ENCODE measurements at places on chromosomes 5 and 9.
A peak's percentile ranks its signal among the peaks of the same experiment; 100 is the strongest.

- DNase-seq = no peak
Observed at GRCh38 chr5:127351418-127351817, 60.8 kb downstream of the MEGF10 start.

- DNase-seq = no peak
Observed at GRCh38 chr9:89991204-89991790, 386.5 kb downstream of the GADD45G start.

- DNase-seq = no peak
Observed at GRCh38 chr5:87183896-87184295, 83.8 kb upstream of the RASA1 start.

DNA sequence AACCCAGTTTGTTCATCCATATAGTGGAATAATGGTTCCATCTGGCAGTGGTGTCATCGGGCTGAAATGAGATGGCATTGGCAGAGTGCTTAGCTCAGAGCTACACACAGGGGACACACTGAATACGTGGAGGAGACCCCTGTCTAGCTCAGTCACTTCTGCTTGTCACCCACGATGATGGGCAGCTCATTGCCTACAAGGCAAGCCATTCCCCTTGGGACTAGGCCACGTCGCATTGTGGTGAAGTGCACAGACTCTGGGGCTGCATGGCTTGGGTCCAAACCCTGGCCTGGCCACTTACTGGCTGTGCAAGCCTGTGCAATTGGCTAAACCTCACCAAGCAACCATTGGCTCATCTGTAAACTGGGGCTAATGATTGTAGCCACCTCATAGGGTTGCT is 3.2 kb upstream of the FBP1 start:
- no peak for DNase-seq

DNA sequence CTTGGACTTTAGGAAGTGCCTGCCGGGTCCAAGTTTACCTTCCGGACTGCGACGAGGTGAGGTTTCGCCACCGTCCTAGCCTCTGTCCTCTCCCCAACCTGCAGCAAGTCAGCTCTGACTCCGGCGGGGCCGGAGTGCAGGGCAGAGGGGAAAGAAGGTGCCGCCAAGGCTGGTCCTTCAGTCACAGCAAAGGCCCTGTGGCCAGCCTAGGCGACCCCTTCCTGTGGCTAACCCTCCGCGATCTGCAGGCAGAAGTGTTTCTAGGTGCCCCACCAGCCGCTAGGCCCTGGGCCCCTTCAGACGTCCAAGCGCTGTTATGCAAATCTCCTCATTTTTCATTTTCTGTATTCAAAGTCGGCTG is 11.1 kb upstream of the NKX2-5 start:
- no peak for DNase-seq

DNA sequence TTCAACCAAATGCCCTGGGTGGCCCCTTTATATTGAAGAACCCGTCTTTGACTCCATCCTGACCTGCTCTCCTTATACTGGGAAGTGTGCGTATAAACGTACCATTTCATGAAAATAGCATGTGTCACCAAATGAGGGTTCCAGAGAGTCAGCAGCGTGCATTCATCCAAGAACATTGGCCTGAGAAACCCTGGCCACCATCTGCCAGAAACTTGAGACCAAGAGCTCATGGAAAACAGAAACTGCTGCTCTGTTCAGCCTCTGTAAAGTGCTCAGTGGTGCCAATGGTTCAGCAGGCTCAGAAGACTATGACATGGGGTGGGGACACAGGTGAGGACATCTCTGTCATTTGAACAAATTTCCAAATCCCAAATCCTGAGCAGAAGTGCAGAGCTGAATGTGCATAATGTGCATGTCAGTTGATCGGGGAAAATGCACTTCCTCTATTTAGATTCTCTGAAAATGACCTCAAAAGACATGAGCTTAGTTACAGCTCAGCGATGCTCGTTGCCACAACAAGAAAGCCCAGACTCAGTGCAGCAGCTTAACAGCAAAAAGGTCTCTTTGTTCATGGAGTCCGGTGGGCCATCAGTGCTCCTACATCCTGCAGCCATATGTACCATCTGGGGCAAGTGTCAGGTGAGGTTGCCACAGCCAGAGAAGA is 176.1 kb downstream of the ATPSCKMT start:
- DNase-seq = no peak

DNA sequence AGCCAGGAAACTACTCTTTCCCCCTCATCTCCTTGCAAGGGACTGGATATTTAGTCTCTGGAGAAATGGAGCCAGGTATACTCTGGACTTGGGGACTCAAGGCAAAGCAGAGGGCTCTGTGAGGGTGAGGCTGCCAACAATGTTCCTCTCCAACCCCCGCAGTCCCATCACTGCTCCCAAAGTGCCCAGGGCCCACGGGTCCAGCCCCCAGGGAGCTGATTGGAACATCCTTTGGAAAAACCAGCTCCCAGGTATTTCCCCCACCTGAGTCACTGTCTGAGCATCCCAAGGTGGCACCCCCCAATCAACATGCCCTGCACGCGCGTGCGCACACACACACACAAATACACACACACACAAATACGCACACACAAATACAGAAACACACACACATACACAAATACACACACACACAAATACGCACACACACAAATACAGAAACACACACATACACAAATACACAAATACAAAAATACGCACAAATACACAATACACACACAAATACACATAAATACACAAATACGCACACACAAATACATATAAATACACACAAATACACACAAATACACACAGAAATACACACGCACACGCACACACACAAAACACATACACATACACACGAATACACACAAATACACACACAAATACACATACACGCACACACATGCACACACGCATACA is 137.4 kb downstream of the DAB2IP start:
- no peak for DNase-seq

- peak; percentile 3 for DNase-seq
Observed at GRCh38 chr5:138408023-138408422, 30.8 kb upstream of the REEP2 start.

- DNase-seq = no peak
Observed at GRCh38 chr9:13448482-13448881, 169.0 kb upstream of the MPDZ start.

GRCh38 chr9:133888048-133888808 is 103.9 kb downstream of the VAV2 start:
- no peak for DNase-seq
